ENCODE measurements at places on chromosomes 7 and 10. TPM values are rescaled to one million over a fixed set of nuclear protein-coding genes. Genes with fewer than 3 reads are reported as not detected.

PON3 gene
- total RNA-seq, result not detected

FAM13C gene
- 3.4 TPM for total RNA-seq

GNGT1 gene
- total RNA-seq, result not detected

LZTS2 gene
- 82.7 TPM for total RNA-seq

TMEM184A gene
- total RNA-seq, result not detected

CTAGE4 gene
- total RNA-seq, result 0.66 TPM

TMEM196 gene
- total RNA-seq, result not detected

SLC16A9 gene
- 4.9 TPM for total RNA-seq

FOXI2 gene
- total RNA-seq, result not detected

MACC1 gene
- total RNA-seq, result 0.06 TPM

GIMAP6 gene
- total RNA-seq, result 5.4 TPM
